ENCODE measurements at places on chromosomes 12 and 14.

- DNase-seq: no peak
Observed at GRCh38 chr12:29216797-29217575, 67.9 kb downstream of the FAR2 start.

DNA sequence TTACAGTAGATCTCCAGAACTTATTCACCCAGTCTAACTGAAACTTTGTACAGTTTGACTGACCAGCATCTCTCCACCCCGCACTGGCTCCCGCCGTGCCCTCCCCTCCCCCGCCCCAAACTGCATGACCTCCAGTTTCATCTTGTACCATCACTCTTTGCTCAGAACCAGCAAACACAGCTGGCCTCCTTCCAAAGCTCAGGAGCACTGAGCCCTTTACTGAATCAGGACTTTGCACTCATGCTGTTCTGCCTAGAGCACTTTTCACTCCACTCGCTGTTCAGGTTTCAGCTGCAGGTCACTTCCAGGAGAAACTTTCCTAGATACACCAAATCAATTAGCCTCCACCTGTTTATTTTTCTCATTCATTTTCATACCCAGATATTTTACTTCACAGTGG, 455.3 kb upstream of the PDE3A start:
- DNase-seq: no peak

DNA sequence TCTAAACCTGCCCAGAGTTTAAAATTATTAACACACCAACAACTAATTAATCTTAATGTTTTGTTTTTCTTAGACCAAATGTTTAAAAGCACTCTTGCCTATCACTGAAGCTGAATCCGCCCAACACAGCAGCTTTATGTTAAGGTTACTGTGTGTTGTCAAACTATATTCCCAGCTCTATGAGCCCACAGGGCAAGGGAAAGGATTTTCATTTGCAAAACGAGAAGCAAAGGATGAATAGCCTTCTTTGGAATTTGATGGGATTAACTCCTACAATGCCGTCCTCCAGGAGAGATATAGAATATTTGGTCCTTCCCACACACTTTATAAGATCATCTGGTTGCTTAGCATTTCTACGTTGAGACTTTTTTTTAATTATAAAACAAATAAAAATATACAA, 43.7 kb downstream of the DUSP16 start:
- DNase-seq: no peak

GRCh38 chr12:11724888-11725311, 75.4 kb downstream of the ETV6 start:
- DNase-seq: no peak

- no peak for DNase-seq
Observed at GRCh38 chr14:101007765-101008164, 104.2 kb upstream of the RTL1 start.
